ENCODE measurements at places on chromosomes 13 and 19.

DNA sequence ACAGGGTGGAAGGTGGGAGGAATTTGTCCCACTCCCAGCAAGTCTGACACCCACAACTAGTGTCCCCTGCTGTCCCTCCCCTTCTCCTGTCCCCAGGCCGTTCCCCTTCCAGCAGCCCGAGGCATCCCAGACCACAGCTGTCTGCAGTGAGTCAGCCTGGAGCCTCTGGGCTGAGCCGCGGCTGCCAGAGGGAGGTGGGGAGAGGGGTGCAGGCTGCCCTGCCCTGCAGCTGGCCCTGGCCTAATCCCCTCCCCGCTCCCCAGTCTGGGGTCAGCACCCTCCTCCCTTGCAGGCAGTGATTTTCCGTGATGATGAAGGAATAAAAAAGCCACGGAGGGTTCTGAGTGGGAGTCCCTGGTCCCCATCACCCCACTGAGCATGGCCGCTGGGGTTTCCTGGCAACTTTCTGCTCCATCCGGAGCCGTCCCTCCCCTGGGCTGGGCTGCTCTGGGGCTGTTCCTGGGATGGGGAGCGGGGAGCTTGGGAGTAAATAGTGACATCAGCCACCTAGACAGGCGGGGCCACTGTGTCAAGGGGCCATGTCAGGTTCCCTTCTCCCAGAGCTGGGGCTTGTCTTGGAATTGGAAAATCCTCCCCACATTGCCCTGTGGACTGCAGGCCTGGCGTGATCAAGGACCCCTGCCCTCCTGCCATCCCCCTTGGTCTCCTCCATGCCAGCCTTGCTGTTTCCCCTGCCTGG is 16.8 kb downstream of the SPC24 start:
- no peak for DNase-seq

DNA sequence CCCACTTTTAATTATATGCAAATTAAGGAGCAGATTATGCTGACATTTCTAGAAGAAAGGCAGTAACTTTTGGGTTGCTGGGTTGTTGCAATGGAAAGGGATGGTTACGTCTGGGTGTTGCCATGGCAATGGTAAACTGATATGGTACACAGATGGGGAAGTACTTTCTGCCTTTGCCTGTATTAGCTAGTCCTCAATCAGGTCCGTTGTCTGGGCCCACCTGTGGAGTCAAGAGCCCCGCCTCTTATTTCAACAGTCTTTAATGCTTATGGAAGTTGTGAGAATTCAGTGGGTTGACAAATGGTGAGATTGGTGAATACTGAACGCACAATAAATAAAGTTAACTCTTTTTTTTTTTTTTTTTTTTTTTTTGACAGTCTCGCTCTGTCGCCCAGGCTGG is 30.6 kb upstream of the DPP9 start:
- no peak for DNase-seq

DNA sequence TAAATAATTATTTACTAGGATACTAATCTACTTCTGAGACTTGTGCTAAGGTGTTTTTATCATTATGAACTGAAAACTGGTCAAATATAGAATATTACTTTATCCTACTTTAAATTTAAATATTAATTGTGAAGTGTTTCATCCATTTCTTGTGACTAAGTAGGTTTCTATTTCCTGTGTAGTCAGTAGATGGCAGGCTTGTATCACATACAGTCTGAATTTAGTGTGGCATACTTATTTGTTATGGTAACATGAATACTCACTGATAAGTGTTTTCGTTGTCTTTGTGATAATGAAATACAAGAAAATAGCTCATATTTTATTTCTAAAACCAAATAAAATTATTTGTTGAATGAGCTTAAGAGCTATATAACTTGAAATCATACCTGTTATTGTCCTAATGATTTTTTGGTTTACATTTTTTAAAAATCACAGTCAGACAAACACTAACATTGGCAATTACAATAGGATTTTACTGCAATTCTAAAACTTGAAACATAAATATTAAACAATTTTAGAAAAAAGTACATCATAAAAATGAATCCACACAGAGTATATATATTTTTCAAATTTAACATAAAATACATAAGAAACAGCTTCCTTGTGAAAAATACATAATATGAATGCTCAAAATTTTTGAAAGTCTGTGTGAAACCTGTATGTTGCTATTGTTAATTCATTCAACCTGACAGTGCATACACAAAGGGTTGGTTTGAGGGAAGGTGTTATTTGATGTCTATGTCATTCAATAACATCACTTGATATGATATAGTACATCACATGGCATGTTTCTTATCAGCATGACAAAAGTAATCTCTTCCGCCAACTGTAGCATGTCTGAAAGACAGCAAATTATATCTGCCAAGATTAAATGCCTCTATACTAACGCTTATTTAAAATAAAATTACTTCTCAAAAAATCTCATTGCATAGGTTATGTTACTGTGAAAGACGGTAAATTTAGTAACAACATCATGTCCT is 904.8 kb upstream of the PCDH20 start:
- DNase-seq: no peak

DNA sequence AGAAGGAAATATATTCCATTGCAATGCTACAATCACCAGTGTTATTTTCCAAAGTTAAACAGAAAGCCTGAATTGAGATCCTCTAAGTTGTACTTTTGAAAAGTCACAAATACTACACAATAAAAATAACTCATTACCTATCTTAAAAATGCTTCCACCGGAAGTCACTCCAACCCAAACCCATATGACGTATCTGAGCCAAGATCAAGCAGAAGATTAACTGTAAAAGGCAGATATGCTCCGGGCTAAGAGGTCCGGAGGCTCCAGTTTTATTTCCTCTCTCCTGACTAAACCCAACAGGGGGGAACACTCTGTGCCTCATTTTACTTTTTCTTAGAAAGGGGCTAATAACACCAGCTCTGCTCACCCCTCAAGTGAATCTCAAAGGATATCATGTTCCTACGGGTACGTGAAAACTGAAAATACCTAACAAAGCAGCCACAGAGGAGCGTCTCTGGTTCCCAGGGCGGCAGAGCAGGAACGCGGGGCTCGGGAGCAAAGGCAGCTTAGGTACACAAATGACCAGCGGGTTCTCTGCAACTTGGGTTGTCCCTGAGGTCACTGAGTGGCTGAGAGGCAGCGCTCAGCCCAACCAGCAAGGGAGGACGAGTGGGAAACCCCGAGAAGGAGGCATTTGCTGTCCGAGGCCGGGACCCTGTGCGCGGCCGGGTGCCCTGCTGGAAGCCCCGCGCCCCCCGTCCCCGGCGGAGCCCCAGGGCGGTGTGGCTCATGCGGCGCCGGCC is 750 bp downstream of the RAB20 start:
- DNase-seq: no peak

GRCh38 chr13:22141716-22142115 is 470.8 kb downstream of the FGF9 start:
- DNase-seq: no peak

- DNase-seq: no peak
These were observed 303.5 kb downstream of the TEX29 start for GRCh38 chr13:111623743-111624505.

DNA sequence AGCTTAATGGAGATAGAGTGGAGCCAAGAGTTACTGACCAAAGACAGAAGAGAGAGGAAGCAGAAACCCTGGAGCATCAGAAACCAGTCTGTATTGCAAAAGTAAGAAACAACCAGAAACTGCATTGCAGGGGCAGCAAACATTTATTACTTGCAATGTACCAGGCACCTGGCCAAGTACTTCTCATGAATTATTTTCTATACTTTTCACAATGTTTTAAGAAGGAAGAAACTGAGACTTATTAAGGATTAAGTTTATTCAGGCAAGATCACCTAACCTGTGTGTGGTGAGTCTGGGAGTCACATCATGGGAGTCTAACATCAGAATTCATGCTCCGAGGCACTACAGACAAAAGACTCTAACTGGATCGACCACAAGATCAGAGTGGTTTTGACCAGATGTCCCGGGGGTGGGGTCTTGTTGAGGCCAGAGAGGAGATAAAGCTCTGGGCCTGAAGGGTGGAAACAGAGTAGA is 47.4 kb downstream of the TNFRSF19 start:
- DNase-seq: no peak

DNA sequence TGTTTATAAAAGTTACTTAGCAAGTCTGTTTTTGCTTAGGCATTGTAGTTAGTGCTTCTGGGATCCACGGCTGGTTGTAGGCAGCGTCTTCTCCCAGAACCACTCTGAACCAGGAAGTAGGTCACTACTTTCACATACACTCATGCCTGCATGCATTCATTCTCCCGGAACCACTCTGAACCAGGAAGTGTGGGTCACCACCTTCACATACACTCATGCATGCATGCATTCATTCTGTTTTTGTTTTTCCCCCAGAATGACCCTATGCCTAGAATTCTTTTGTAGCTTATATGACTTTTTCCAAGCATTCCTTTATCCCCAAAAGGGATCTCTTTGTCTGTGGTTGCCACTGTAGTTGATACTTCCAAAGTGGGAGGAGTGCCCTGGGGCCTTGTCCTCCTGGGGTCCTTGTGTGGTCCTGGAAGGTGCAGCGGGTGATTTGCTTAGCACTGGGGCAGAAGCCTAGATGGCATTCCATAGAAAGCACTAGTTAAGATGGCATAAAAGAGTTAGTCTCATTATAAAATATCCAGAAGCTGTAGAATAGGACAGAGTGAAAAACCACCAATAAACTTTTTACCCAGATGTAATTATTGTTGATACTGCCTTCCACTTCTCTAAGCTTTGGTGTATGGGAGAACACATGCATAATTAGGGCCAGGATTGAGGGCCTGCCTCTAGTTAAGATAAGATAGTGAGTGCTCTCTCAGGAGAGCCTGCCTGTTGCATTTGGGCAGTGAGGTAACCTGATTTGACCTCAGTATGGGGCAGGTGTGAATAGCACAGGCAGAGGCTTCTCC is 68.6 kb upstream of the TEX29 start:
- no peak for DNase-seq

GRCh38 chr13:70835371-70835770 is 727.1 kb upstream of the KLHL1 start:
- DNase-seq: no peak

DNA sequence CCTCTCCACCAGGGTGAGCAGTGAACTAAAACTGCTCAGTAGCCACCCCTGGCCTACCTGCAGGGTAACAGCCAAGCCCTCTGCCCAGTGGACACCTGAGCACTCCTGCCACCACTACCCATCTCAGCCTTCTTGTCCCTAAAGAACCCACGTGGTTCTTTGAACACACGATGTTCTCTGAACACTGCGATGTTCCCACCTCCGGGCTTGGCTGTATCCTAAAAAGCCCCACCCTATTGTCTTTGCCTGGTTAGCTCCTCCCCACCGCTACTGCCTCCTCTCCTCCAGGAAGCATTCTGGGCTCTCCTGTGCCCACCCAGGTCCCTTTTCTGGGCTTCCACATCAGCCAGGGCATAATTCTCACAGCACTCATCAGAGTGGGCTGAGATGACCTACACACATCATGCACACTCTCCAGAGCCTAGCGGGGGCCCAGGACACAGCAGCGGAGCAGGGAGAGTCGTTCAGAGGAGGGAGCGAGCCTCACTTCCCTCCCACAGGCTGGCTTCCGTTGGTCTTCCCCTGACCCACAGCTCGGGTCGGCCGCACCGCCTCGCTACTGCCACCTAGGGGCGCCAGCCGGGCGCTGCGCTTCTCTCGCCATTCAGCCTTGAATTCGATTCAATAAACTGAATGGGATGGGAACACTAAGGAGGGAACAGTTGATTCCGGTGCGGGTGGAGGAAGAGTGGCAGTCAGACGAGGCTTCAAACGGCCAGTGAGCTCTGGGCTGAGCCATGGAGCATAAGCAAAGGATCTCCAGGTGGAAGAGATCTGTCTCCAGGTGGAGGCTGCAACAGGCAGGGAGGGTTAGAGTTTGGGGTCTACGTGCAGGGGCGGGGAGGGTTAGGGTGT is 3.2 kb downstream of the ELAVL1 start:
- DNase-seq: peak; percentile 89

DNA sequence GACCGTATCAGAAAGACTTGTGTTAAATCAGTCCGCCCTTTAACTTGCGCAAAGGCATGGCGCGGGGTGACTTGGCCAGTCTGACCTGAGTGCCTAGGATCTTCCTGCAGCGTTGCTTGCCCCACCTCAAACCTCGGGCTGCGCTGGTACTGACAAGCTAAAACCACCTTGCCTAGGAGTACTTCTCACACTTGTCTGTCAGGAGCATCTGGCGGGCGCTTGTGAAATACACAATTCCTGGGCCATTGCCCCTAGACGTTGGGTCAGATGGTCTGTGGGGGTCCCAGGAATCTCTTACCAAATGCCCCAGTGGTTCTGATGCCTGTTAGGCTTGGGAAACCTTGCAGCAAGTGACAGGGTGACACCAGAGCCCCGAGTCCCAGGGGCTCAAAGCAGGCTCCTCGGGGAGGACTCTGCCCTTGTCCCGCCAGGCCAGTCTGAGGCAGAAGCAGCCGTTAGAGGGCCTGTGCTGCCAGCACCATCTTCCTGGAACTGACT is 12.9 kb downstream of the CEBPG start:
- DNase-seq: no peak

DNA sequence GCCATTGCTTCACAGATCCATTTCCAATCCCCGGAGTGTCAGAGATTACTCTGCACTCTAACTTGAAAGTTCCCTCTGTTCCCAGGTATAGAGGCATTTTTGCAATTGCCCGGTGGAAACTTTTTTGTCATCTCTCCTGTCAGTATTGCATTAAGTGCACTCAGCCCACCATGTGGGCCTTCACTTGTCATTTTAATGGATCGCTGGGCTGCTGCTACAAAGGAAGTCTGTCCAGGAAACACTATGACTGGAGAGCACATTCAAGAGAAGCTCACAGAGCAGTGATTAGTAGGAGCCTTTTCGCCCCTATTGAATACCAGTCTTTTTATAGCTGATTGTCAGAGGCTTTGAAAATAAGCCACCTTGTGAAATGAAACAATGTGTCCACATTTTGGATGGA is 180.9 kb downstream of the B3GLCT start:
- DNase-seq: no peak

GRCh38 chr13:76797361-76797760 is 88.8 kb downstream of the KCTD12 start:
- DNase-seq: no peak

GRCh38 chr13:52371736-52372247 is 34.2 kb downstream of the THSD1 start:
- DNase-seq: no peak

- DNase-seq: no peak
These were observed 6.7 kb downstream of the POU2F2 start for GRCh38 chr19:42125536-42125935.

DNA sequence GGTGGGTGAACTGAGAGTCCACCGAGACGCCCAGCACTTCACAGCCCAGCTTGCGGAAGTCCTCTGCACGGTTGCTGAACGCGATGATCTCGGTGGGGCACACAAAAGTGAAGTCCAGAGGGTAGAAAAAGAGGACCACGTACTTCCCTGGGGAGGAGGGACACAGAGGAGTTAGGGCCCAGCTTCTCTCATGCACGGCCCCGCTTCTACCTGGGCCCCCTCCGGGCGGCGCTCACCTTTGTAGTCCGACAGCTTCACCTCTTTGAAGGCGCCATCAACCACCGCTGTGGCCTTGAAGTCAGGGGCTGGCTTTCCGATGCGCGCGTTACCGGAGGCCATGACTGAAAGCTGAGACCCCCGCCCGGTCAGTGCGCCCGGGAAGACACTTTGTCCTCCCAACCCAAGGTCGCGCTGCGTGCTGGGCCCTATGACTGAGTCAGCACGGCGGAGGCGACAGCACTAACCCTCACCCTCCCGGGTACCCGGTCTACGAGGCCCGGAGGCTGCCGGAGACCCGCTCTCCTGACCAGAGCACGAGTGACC is 606 bp downstream of the PRDX2 start:
- peak; percentile 50 for DNase-seq

- peak; percentile 40 for DNase-seq
These were observed 3.0 kb downstream of the RPL13A start for GRCh38 chr19:49490287-49491029.

GRCh38 chr19:46634656-46635218 is 1.3 kb downstream of the GNG8 start:
- DNase-seq: no peak

All from activated CD4-positive, alpha-beta T cell treated with anti-CD3 and anti-CD28 coated beads, Interleukin-2, amount 50 U/mL, for 48 hours (primary cell).